ENCODE measurements at places on chromosomes 6 and 20.

- DNase-seq = no peak
Measured at GRCh38 chr6:33990061-33990541, 155.8 kb downstream of the GRM4 start.

DNA sequence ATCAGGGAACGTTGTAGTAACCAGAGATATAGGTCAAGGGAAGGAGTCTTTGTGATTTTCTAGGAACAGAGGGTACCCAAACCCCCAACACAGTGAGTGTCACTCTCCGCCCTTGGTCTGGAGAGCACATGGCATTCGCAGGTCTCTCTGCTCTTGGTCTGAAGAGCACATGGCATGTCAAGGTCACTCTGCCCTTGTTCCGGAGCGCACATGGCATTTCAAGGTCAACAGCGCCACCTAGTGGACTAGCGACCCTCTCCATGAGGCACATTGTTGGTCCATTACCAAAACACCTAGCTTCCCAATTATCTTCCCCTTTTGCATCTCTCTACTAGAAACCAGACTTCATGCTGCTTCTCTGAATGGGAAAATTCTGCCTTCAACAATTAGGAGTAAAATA is 260.0 kb downstream of the C6orf118 start:
- peak; percentile 29 for DNase-seq

DNA sequence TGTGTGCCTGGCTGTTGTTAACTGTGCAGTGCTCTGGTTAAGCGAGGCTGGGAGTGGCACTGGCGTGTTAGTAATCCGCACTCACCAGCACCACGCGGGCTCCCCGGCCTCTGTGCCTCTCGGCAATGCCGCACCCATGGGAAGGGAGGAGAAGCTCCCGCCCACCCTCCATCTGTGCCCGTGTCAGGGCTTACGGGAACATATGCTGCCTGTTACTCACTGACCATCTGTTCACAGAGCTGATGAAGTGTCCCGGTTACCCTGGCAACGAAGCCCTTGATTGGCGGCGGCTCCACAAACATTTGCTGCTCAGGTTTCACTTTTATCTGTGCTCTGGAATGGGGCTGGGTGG is 114.7 kb downstream of the PSMB1 start:
- DNase-seq = peak; percentile 83

DNA sequence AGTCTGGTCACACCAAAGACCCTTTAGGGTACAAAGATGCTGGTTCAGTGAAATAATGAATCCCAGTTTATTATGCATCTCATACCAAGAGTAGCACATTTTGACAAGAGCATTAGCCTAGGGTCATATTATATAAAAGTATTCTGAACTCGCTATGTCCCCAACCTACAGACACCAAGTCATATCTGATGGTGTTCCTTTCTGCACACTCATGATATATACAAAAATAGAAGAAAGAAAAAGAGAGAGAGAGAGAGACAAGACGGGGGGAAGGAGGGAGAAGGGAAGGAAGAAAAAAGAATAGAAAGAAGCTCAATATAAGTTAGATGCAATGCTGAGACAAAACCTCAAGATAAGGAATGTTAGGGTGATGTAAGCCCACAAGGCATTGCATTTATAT is 131.1 kb downstream of the DST start:
- no peak for DNase-seq

GRCh38 chr20:46746956-46747526 is 37.6 kb downstream of the SLC2A10 start:
- no peak for DNase-seq

GRCh38 chr20:50601511-50602431 is 89.6 kb downstream of the RIPOR3 start:
- no peak for DNase-seq

- DNase-seq = no peak
Measured at GRCh38 chr20:59191036-59191755, 27.6 kb downstream of the ZNF831 start.

DNA sequence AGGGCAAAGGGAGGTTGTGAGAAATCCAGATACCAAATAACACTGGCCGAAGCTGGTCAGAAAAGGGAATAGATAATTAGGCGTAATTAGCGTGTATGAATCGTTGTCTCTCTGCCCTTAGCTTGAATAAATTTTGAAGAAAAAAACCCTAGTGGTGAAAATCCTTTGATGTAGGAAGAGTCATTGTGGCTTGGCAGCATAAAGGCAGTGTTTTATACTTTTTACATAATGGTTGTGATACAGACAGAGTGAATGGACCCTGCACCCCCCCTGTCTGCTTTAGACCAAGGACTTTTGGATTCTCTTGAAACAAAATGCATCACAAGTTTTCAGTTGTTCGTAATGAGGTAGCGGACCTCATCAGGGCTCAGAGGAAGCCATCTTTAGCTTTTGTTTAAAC is 126.5 kb downstream of the AFG1L start:
- no peak for DNase-seq

DNA sequence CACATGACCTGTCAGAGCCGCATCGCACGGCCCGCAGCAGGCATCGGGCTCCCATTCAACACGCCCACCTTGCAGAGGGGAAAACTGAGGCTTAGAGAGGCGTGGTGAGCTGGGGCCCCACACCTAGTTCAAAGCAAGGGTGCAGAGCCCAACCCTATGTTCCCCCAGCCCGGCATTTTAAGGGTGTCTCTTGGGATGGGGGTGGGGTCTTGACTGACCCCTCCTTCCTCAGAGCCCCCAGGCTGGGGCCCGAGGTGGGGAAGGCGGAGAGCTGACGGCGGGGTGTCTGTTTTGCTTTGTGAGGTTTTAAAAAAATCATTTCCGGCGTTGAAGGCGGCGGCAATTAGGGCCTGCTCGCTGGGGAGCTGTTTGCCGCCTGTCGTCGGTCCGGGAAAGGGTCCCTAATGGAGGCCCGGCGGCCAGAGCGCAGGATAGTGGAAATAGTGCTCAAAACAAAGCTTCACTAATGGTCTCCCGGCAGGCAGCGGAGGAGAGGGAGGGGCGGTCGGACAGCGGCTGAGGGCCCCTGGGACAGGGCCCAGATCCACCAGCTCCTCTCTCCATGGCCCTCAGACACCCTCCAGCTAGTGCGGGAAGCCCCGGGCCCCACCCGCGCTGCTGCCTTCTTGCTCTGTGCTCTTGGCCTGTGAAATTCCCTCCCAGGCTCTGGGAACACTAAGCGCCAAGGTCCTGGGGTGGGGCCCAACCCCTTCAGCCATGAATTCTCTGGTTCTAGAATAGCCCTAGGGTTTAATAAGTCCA is 11.9 kb downstream of the VSTM2L start:
- DNase-seq = peak; percentile 23

DNA sequence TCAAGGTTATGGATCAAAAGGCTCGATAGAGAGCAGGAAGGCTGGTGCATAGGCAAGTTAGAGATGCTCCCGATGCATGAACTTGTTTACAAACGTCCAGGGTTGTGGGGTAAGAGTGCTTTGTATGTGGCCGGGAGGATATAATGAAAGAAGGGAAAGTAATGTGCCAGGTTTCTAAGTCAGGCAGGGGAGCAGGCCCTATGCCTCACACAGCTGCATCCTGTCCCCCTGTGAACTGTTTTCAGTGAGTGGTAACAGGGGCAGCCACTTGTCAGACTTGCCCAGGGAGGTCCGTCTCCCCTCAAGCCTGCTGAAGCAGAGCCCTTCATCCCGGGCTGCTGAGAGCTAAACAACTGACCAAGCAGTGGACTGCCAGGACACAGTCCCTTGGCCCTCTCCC is 19.4 kb downstream of the KCNK5 start:
- DNase-seq = no peak

GRCh38 chr6:15948930-15949900 is 179.7 kb upstream of the MYLIP start:
- DNase-seq = peak; percentile 70

- DNase-seq = no peak
Measured at GRCh38 chr6:163054641-163055040, 326.9 kb downstream of the PACRG start.

DNA sequence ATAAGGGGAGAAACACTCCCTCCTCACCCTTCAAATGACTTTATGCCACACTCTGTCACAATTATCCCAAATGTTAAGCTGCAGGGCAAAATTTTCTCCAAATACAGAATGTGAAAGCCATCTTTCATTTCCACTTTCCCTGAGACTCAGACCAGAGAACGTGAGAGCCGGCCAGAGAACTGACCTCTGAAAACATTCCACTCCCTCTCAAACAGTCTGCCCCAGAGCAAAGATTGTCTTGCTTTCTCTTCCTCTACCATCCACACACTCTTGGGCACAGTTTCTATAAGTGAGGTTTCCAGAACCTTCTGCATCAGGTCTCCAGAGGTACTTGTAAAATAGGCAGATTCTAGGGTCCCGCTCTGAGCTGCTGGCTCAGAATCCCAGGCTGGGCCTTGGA is 278.1 kb downstream of the FRK start:
- no peak for DNase-seq

GRCh38 chr6:26224940-26225847 is 138.0 kb downstream of the HFE start:
- no peak for DNase-seq

GRCh38 chr6:117396228-117396627 is 29.5 kb downstream of the ROS1 start:
- DNase-seq = no peak

DNA sequence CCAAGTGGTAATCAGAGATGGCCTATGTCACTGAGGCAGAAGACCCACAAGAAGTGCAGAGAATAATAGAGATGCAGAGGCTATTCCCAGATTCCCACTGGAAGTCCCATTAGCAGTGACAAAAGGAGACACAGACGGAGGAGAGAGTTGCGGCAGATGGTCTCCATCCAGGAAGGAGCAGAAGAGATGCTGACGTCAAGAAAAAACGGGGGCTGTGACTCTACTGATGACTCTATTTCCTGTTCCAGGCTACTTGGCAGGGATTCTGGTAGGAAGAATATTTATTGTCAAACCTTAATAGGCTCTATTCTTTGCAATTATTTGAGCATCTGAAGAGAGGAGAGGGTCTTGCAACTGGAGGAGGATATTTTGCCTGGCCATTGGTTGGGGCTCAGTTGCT is 246.0 kb upstream of the ECI2 start:
- no peak for DNase-seq

GRCh38 chr20:63691711-63692435 is 4.6 kb upstream of the TNFRSF6B start:
- DNase-seq = no peak

DNA sequence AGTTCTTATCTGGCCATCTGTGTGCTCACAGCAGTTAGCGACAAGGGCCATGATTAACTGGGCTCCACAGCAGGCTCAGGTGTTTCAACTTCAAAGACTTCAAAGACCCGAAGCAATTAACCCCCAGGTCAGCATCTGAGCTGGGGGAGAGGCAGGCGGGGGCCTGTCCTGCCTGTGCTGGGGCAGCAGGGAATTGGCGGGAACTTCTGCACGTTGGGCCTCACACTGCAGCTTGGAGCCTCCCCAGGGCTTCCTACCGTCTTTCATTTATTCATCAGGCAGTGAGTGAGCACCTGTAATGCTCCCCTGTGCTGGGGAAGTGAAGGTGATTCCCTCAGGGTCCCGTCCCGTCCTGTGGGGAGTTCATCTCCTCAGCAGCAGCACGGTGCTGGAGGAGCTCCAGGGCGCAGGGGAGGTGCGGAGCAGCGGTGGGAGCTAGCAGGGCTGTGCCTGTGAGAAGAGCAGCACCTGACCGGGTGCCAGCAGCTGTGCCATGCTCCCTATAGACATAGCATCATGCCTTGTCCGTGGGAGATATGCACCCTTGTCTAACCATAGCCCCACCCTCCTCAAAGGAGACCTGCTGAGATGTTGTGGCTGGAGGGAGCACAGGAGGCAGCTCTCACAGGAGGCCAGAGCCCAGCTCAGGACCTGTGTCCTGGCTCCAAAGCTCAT is 51.8 kb upstream of the FRMD1 start:
- DNase-seq = no peak

- no peak for DNase-seq
Measured at GRCh38 chr6:167211881-167212712, 54.3 kb upstream of the GPR31 start.

DNA sequence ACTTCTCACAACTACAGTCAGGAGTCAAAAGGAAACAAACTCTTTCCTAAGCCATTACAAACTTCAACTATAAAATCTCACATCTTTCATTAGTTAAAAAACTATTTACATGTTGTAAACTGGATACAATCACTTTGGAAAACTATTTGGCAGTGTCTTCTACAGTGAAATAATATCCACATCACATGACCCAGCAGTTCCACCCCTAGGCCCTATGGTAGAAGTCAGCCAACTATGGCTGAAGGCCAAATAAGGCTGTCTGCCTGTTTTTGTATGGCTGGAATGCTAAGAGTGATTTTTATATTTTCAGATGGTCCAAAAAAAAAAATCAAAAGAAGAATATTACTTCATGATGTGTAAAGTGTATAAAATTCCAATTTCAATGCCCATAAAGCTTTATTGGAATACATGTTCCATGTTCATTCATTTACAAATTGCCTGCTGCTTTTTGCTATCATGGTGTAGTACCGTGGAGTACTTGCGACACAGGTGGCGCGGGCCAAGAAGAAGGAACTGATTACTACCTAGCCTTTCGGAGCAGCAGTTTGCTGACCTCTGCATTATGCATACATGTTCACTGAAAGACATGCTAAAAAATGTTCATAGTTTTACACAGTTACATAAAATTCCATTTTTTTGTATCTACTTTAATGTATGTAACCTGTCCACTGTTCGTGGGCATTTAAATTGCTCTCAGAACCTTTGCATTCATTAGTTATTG is 129.0 kb downstream of the KIF16B start:
- DNase-seq = no peak

DNA sequence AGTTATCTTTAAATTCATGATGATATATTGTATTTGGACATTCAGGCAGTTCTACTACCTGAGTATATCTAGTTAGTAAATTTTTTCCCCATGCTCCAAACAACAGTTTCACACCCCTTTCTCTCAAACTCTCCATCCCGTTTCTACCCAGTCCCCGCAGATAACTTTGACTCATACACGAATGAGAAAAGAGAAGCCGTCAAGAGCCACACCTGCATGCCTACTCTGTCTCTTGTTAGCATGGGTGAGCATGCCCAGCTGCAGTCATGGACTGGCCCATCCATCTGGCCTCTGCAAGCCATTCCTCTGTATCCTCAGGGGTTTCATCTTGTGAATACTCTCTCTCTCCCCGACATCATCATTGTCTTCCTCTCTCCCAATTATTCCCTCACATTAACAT is 41.5 kb downstream of the MYB start:
- no peak for DNase-seq

- DNase-seq = no peak
Measured at GRCh38 chr20:25224941-25225340, 22.9 kb upstream of the PYGB start.

- DNase-seq = no peak
Measured at GRCh38 chr20:41261260-41261659, 56.3 kb downstream of the ZHX3 start.

GRCh38 chr6:118280210-118280609 is 267.9 kb upstream of the PLN start:
- DNase-seq = no peak

DNA sequence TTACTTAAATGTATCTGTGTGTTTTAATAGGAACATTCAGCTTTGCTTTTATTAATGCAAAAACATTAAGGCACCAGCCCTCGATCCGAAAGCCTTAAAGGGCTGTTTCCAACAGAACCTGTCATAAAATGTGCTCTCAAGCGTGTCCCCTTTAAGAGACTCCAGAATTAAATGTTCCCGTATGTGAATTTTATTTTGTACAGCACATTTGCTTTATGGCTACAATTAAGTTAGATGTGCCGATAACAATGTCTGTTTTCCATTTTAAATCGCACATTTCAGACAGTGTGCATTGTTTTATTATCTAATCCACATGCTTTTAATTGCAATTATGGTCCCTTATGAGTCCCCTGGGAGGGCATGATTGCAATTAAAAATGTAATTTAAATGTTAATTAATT is 198.9 kb downstream of the TSHZ2 start:
- no peak for DNase-seq

- DNase-seq = peak; percentile 63
Measured at GRCh38 chr6:7615611-7616383, 25.8 kb downstream of the SNRNP48 start.
